ENCODE measurements at places on chromosomes 13 and 19.

DNA sequence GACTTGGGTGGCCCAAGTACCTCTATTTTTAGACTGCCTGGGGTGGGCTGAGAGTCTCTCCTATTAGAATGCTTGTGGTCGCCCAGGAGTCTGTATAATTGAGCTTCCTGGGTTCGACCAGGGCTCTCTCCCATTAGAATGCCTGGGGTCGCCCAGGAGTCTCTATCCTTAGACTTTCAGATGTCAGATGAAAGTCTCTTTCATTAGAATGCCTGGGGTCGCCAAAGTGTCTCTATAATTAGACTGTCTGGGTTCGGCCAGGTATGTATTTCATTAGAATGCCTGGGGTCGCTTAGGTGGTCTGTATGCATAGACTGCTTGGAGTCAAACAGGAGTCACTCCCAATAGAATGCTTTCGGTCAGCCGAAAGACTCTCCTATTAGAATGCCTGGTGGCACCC is 1471.7 kb downstream of the UQCRFS1 start:
- no peak for DNase-seq

- no peak for DNase-seq
Observed at GRCh38 chr13:27349458-27349857, 75.0 kb upstream of the GTF3A start.

- DNase-seq: no peak
Observed at GRCh38 chr19:7637374-7638256, 705 bp downstream of the STXBP2 start.

- DNase-seq: no peak
Observed at GRCh38 chr13:53341144-53341510, 312.5 kb downstream of the OLFM4 start.

GRCh38 chr19:51651216-51651846 is 4.7 kb upstream of the SIGLEC14 start:
- no peak for DNase-seq

All from stimulated activated CD8-positive, alpha-beta memory T cell treated with anti-CD3 and anti-CD28 coated beads, Interleukin-2, amount 100 ng/mL, for 1 hour (primary cell).